Activated CD4-positive, alpha-beta T cell treated with anti-CD3 and anti-CD28 coated beads, Interleukin-2, amount 50 U/mL, for 4 hours (primary cell): ENCODE measurements at places on chromosomes 2 and 18.

DNA sequence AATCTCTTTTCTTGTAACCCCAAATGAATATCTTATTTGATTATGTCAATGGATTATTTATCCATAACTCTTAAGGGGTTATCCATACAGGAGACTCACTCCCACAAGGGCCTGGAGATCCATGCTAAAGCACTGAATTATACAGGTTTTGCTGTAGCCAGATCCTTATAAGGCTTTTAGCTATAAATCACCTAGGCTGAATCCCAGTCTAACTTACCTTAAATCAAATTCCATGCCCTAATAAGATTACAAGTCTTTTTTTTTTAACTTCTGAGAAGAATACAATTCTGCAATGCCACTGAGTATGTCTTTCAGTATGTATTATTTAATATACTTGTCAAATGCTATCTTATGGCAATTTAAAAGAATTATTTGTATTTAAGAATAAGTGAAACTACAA lies 340.5 kb downstream of the NBAS start:
- DNase-seq: no peak

- DNase-seq: no peak
Measured at GRCh38 chr2:24123922-24124580, 782 bp downstream of the FAM228B start.

- no peak for DNase-seq
Measured at GRCh38 chr2:189047171-189047888, 73.2 kb downstream of the COL3A1 start.

DNA sequence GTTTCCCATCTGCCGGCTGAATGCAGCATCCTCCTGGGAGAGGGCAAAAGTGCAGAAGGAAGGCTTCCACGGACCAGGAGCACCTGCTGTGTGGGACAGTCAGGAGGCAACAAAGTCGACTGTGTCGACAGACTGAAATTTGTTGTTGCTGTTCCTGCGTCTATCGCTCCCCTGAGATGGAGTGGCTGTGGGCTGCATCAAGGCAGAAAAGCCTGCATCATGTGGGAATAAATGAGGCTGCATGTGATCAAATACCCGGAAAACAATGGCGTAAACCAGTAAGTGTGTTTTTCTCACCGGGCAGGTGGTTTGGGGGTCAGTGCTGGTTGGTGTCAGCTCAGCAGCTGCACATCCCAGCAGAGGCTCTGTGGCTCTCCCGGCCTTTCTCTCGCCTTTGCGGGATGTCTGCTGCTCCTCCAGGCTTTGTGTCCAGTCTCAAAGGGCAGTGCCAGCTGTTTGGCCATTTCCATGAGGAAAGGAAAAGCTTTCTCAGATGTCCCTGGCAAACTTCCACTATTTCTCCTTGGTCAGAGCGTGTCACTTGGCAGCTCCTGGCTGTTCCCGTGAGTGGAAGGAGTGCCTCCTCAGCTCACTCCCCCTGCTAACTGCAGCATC lies 262.4 kb downstream of the NDUFA10 start:
- no peak for DNase-seq

GRCh38 chr2:66596256-66596655 lies 161.3 kb downstream of the MEIS1 start:
- no peak for DNase-seq

DNA sequence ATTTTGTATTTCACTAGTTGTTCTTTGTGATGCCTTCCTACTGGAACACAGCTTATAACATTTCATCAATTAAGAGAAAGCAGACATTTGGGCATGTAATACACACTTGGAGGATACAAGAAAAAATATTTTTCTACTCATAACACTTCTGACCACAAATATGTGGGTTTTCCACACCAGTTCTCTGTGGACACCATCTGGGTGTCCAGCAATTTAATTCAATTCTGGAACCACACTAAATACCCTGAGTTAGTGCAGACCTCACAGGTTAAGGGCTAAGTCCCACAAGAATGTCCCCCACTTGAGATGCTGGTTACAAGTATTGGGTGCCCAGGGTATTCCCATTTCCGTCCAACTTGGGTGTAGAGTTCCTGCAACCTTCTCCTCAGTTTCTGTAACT lies 91.1 kb upstream of the SKOR2 start:
- DNase-seq: no peak

DNA sequence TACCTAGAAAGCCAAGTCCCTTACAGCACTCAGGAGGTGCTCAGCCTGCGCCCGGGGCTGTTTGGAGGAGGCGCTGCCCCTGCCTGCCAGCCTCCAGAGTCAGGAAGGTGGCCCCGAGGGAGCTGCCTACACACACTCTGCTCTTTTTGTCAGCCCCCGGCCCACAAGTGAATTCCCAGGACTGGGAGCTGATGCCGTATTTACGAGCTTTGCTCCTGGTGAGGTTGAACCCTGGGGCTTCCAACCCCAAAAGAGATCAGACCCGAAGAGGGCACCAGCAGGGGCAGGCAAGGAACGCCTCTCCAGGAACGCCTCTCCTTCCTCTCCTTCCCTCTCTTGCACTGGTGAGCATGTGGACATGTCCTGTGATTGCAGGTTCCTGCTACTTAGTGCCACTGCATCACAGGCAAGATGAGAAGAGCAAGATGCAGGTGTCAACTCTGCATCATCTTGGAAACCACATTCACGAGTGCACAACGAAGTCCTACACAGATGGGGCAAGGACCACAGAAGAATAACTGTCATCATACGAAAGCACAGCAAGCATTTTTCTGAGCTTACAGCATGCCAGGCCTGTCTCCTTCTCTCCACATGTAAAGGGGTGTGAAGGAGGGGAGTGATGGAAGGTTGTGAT lies 126.7 kb downstream of the NDUFA10 start:
- no peak for DNase-seq

DNA sequence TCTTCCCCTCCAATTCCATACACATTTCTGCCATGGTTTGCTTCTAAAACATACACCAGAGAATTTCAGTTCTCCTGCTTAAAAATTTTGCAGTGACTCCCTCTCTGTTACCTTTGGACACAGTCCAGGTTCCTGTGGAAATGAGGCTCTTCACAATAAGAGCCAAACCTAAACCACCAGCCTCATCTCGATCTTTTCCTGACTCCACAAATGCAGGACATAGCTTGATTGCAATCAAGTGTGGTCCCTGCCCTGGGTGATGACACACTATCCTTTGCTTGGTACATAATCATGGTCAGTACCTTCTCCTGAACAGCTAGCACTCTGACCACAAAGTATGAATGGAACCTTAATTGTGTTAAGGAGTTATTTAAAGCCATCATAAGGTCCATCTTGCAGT lies 134.9 kb upstream of the CHAC2 start:
- DNase-seq: no peak

DNA sequence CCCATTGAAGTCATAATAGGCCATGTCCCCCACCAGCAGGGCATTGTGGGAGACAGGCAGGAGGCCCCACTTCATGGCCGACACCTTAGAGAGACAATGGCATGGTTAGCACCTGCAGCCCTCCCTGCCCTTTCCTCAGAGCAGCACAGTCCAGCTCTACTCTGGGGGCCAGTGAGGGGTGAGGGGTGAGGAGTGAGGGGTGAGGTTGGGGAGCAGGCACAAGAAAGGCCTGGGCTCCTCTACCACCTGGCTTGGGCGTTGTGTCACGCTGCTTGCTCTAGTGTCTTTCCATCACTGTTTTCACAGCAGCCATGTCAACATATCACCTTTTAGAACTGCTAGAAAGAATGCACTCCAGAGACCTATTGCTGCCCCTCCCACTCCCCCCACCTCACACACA lies 77.2 kb downstream of the ADD2 start:
- DNase-seq: no peak
